ENCODE measurements at places on chromosomes 2 and 18.

DNA sequence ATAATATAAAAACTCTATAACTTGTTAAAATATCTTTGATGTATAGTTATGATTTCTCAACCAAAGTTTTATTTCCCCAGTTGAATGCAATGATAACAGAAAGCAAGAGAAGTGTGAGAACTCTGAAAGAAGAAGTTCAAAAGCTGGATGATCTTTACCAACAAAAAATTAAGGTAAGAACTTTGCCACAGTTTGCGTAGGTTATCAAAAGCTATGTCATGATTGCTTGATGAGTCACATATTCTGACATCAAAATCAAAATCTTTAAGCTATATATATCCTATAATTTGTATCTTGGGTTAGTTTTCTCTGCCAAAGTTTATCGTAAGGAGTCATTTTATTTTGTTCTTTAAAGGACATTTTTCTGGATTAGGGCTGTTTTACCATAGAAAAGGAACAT is 35.0 kb downstream of the NDC80 start:
- H3K27ac ChIP-seq = peak overlapping the region; percentile 23
- no peak overlapping the region for H3K4me3 ChIP-seq
- H3K36me3 ChIP-seq = peaks cover 3% of the 10 kb centered on the region
- no peak for DNase-seq
- no peaks in the 10 kb centered on the region for H3K27me3 ChIP-seq

DNA sequence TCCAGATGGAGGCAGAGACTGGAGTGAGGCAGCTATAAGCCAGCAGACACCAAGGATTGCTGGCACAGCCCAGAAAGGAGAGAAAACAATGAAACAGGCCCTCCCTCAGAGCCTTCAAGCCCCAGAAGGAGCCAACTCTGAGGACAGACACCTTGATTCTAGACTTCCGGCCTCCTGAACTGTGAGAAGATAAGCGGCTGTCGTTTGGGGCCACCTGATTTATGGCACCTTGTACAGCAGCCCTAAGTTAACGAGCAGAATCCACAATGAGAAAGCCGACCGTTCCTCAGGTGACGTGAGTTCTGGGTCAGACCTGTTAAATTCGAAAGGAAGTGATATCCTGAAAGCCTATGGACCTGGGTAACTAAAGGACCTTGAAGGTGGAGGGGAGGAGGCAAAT is 7.3 kb upstream of the CNDP2 start:
- no peaks in the 10 kb centered on the region for H3K36me3 ChIP-seq
- no peak overlapping the region for H3K27ac ChIP-seq
- no peak for DNase-seq
- H3K27me3 ChIP-seq = peaks cover 17% of the 10 kb centered on the region
- no peaks in the 10 kb centered on the region for H3K4me1 ChIP-seq

- no peaks in the 10 kb centered on the region for H3K27me3 ChIP-seq
- H3K4me1 ChIP-seq = no peaks in the 10 kb centered on the region
- no peak overlapping the region for H3K4me3 ChIP-seq
- H3K27ac ChIP-seq = no peak overlapping the region
These were observed 100.0 kb upstream of the CXCR4 start for GRCh38 chr2:136217996-136218395.

- H3K4me3 ChIP-seq = no peak overlapping the region
- peak; percentile 50 for DNase-seq
- H3K27ac ChIP-seq = no peak overlapping the region
These were observed 7.9 kb upstream of the CFAP36 start for GRCh38 chr2:55511508-55512124.

DNA sequence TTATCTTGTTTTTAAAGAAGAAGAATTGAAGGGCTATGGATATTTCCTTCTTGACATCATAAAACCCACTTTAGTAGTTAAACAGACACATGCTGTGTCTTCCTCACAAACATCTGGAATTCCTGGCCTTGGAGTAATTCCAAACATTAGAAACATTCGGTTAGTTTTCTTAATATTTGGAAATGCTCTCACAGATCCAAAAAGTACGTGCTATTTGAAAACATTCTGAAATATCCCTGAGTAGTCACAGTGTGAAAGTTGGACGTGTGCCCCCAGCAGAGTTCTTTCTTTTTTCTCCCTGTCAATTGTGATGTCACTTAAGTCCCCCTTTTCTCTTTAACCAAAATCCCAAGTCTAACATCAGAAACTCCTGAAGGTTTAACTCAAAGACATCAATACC is 91.3 kb downstream of the ANTXR1 start:
- no peaks in the 10 kb centered on the region for H3K27me3 ChIP-seq
- DNase-seq = no peak
- peaks cover 45% of the 10 kb centered on the region for H3K36me3 ChIP-seq
- H3K27ac ChIP-seq = no peak overlapping the region
- peaks cover 7% of the 10 kb centered on the region for H3K4me1 ChIP-seq

- H3K4me1 ChIP-seq = no peaks in the 10 kb centered on the region
- no peak overlapping the region for H3K4me3 ChIP-seq
- H3K27ac ChIP-seq = no peak overlapping the region
- H3K36me3 ChIP-seq = no peaks in the 10 kb centered on the region
These were observed 90.5 kb downstream of the COLEC12 start for GRCh38 chr18:410047-410455.

DNA sequence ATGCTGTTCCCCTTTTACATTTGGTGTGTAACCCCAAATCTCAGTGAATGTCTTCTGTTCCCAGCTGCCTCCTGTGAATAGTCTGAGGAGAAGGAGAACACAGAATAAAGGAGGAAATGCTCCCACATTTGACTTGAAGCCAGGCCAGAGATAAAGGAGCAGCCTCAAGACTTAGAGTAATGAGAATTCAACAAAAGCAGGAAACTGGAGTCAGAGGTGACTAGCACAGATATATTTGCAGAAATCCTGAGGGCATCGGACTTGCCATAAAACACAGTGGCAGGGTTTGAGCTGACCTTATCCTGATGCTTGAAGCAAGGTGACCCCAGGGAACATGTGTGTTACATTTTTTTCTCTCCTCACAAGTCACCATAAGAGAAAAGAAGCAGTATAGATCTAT is 291.4 kb upstream of the RND3 start:
- H3K27ac ChIP-seq = no peak overlapping the region
- no peaks in the 10 kb centered on the region for H3K36me3 ChIP-seq
- H3K27me3 ChIP-seq = no peaks in the 10 kb centered on the region
- no peak overlapping the region for H3K4me3 ChIP-seq
- no peak for DNase-seq
- H3K4me1 ChIP-seq = peaks cover 3% of the 10 kb centered on the region

DNA sequence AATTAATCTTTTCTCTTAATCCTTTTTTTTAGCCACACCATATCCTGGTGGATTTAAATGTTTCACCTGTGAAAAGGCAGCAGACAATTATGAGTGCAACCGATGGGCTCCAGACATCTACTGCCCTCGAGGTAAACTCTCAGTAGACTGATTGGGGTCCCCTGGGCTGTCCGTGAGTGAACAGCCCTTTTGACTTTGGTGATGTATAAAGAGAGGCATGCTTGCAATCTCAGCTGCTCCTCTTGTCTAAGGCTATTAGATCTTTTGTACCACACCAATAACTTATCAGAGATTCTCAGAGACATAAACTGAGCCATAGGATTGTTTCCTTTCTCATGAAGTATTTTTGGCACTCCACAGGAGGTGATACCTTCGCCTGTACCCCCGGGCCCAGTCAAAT is 118.6 kb downstream of the LYPD6 start:
- no peaks in the 10 kb centered on the region for H3K27me3 ChIP-seq
- no peaks in the 10 kb centered on the region for H3K36me3 ChIP-seq
- H3K4me1 ChIP-seq = no peaks in the 10 kb centered on the region
- DNase-seq = no peak
- H3K4me3 ChIP-seq = no peak overlapping the region

DNA sequence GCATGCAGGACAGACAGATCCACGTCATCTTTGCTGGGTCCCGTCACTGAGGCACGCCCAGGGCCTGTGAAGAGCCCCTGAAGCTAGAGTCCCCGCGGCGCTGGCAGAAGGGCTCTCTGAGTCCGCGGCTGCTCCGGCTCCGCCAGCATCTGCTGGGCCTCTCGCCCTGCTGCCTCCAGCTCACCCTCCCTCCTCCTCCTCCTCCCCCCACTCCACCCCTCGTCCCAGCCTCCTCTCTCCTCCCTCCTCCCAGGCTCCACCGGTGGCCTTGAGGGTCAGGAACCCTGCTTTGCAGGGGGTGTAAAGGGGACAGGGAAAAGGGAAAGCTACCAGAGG is at the start of gene TNS1:
TSS of gene TNS1 (minus strand) at position 151 of the 336 bp plus-strand sequence. CDS start at position 28, 123 bp downstream.
- H3K4me3 ChIP-seq = peak within 1 kb of the TSS; percentile 85
- no peaks in the 10 kb centered on the region for H3K36me3 ChIP-seq
- peak within 1 kb of the TSS; percentile 94 for H3K27ac ChIP-seq
- H3K27me3 ChIP-seq = no peaks in the 10 kb centered on the region
- peaks cover 41% of the 10 kb centered on the region for H3K4me1 ChIP-seq
- DNase-seq = peak; percentile 65

DNA sequence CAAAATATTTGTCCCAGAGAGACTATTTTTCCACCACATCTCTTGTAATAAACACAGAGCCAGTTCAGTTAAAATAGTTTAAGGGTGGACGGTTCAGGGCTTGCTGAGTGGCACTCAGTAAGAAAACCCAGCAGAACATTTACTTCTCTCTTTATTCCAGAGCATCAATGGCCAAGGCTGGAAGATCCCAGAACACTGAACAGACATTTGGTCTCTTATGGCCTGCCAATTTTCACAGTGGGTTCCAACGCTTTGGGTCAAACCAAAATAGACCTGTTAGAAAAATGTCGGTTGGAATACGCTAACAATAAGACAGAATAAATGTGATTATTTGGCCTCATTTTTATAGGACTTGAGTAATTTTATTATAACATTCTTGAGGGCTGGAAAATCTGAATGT is 580.3 kb upstream of the TMEFF2 start:
- no peak overlapping the region for H3K27ac ChIP-seq
- no peak for DNase-seq
- no peaks in the 10 kb centered on the region for H3K27me3 ChIP-seq
- no peaks in the 10 kb centered on the region for H3K36me3 ChIP-seq

DNA sequence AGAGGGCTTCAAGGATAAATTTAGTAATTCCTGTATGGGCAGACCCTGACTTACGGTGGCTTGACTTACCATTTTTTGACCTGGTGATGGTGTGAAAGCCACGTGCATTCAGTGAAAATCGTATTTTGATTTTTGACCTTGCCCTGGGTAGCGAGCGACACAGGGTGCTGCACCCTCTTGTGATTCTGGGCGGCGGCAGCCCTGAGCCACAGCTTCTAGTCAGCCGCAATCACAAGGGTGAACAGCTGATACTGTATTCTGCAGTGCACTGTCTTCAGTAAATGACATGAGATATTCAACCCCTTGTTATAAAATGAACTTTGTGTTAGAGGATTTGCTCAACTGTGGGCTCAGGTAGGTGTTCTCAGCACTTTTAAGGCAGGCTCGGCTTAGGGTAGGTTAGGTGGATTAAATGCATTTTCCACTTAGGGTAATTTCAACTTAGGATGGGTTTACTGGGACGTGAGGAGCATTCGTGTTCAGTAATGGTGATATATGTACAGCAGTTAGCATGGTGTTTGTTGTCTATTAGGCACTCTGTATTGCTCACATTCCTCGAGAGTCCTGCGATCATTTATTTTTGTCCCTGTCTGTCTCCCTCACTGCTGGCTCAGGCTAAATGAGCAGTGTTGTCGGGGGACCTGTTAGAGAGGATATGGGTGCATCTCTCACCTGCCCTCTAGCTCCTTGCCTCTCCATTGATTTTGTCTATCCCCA is 109.9 kb downstream of the CEP192 start:
- H3K36me3 ChIP-seq = peaks cover 54% of the 10 kb centered on the region
- no peaks in the 10 kb centered on the region for H3K27me3 ChIP-seq
- H3K4me1 ChIP-seq = no peaks in the 10 kb centered on the region
- DNase-seq = no peak

DNA sequence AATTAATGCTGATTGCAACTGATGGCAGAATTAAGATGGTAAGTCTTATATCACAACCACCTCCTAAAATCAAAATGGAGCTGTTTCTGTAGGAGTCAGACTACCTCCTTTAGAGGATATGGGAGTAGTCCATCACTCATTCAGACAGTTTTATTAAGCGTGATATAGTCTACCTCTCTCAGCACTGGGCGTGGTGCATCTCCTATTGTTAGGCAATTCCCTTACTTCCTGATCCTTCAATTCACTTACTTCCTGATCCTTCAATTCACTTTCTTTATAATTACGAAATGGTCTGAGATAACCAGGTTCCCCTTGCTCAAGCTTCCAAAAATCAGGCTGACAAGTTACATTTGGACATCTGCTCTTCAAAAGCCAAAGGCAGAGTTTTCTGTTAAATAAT is 31.9 kb downstream of the ATP8B1 start:
- H3K36me3 ChIP-seq = 0 out of 2 replicates have a peak, but pooled peaks cover 2% of the 10 kb centered on the region
- no peaks in the 10 kb centered on the region for H3K27me3 ChIP-seq
- DNase-seq = no peak
- no peak overlapping the region for H3K4me3 ChIP-seq

Measured in IMR-90 (cell line).